PC-3 (cell line): ENCODE measurements at places on chromosomes 6 and 20.

- DNase-seq: peak; percentile 25
These were observed 2.8 kb downstream of the FOXS1 start for GRCh38 chr20:31842471-31843157.

DNA sequence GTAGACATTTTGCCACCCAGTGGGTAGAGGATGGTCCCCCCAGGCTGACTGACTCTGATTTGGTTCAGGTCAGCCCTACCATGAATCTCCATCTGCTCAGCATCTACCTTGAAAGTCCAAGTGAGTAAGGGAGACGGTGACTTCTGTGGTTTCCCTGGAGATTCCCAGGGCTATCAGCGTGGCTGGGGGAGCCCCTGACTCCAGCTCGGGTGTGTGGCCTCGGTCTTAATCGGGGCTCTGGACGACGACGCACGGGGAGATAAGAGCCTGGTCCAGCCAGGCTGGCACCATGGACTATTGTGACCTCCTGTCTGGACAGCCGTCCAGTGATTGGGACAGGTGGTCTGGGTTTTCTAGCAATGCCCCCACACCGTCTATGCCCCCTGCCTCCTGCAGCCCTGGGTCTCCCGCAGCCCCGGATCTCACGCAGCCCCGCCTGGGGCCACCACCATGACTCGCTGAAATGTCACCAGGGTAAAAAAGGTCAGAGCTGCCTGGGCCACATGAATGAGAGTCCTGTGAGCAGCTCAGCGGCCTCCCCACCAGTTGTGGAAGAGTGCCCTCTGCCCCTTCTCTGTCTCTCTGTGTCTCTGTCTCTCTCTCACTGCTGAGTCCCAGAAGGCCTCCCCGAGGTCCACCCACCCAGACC is 47.1 kb upstream of the GATA5 start:
- DNase-seq: no peak

DNA sequence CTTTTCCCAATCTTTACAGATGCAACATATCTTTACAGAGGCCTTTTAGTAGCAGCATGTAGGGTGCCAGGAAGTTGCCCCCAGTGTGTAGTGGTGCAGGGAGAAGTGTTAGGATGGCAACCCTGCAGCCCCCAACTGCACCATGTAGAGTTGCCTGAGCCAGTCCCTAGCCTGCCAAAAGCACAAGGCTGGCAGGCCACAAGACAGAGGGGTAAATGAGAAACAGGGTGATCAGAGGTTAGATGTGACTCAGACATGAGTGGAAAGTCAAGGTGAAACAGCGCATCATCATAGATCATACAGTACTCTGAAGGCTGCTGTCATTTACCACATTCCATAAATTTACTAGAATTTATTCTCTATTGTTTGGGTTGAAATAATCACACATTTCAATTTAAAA is 467.5 kb downstream of the PRKN start:
- DNase-seq: no peak

- DNase-seq: no peak
These were observed 116.5 kb upstream of the LAMP5 start for GRCh38 chr20:9397928-9398327.

GRCh38 chr20:44104798-44105517 is 82.0 kb downstream of the JPH2 start:
- DNase-seq: peak; percentile 84
